ENCODE measurements at places on chromosomes 4 and X.

DNA sequence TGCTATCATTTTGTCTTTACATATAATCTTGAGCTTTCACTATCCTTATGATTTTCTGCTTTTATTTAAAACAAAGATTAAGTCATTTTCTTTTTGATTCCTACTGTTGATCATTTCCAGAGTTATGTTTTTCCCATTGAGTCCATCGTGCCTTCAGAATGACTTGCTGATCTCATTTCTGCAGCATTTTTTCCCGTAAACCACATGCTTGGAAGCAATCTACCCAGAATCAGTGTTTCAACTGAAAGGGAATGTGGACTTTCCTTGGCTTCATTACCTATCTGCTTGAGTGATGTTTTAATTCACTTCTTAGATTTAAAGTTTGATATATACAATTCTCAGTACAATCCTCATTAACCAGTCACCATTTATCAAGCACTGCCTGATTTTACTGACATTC lies 192.4 kb upstream of the FSTL5 start:
- no peak for DNase-seq

- no peak for DNase-seq
Measured at GRCh38 chrX:154850957-154851611, 16.6 kb upstream of the SMIM9 start.

GRCh38 chr4:141761926-141762325 lies 125.5 kb downstream of the IL15 start:
- DNase-seq: no peak

DNA sequence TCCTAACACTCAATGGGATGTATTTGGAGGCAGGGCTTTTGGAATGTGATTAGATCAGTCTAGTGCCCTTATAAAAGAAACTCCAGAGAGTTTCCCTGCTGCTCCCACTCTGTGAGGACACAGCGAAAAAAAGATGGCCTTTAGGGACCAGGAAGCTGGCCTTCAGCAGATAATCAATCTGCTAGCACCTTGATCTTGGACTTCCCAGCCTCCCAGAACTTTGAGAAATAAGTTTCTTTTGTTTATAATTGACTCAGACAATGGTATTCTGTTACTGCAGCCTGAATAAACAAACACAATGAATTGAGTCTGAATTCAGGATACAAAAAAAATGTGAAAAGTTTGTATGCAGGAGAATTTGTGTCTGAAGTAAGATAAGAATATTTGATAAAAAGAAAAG lies 842.1 kb downstream of the FSTL5 start:
- no peak for DNase-seq

- no peak for DNase-seq
Measured at GRCh38 chr4:85527815-85528214, 52.9 kb downstream of the ARHGAP24 start.

DNA sequence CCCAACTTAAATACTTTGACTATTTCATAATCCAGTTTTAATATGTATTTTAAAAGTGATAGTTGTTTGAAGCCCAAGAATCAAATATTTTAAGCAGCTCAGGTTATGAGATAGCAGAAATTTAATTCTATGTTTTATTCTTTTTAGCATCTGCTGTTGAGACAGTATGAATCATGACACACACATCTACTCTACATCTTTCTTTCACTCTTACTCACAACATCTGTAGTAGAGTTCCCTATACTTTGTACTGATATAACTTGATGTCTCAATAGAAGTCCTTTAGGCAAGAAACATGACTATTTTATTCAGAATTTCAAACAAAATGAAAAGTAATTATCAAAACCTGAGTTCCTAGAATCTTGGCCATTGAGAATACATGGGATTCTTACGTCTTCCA lies 187.9 kb upstream of the GNPDA2 start:
- no peak for DNase-seq

DNA sequence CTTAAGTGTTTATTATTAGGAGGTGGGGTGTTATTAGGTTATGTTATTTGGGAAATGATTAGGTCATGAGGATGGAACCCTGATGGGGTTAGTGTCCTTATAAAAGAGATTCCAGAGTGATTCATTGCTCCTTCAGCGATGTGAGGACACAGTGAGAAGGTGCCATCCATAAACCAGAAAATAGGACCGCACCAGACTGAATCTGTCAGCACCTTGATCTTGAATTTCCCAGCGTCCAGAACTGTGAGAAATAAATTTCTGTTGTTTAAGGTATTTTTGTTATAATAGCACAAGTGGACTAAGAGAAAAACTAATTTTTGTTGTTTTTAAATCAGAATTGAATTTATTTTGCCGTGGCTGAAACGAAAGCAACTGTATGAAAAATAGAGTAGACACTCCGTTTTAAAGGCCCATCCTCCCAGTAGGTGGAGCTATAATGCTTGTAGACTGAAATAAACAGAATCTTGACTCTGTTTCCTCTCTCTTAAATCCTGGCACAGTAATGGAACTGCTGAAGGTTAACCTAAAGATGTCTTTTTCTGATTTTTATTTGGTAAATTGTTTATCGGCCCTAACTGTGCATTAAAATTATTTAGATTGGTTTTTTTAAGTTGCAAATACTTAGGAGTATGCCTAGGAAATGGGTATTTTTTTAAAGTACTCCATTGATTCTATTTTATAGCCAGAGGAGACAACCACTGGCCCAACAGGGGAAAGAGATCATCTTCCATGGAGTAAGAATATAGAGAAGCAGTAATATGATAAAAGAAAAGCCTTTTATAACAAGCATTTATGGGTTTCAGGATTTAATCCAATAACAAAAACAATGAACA lies 133.2 kb upstream of the ADAMTS3 start:
- DNase-seq: no peak

GRCh38 chrX:10119399-10119990 lies 37.3 kb upstream of the CLCN4 start:
- DNase-seq: peak; percentile 52

DNA sequence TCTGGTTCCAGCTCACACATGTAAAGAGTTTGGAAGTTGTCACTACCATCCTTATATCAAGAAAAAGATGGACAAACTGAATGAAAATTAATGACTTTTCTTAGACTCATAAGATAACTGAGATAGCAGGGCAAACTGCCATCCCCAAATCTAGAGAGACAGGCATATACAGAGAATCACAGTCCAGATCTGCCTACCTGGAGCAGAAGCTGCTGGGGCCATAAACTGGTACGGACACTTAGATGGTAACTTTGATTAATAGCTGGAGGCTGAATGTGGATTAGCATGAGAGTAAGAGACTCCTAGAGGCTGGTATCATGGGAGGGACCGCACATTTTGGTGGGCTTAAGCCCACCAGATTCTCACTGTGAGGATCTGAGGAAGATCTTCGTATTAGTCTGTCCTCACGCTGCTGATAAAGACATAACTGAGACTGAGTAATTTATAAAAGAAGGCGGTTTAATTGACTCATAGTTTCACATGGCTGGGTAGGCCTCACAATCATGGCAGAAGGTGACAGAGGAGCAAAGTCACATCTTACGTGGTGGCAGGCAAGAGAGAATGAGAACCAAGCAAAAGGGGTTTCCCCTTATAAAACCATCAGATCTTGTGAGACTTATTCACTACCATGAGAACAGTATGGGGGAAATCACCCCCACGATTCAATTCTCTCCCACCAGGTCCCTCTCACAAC lies 10.8 kb upstream of the POLA1 start:
- DNase-seq: no peak

DNA sequence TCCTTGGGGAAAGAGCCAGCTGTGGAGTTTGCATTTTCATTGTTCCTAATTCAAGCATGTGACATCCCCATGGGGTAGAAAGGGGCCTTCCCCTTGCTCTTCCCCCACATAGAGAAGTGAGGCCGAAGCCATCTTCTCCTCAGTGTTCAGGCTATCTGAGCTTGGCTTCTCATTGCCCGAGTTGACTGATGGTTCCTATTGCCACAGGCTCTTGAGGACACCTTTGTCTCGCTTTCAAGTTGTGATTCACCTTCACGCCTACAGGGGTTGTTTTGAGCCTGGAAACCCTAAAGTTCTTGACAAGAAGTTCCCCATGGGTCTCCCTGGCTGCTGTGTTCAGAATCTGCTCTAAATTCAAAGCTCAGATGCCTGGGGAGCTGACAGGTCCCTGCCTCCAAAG lies 25.0 kb downstream of the CCNQ start:
- no peak for DNase-seq

DNA sequence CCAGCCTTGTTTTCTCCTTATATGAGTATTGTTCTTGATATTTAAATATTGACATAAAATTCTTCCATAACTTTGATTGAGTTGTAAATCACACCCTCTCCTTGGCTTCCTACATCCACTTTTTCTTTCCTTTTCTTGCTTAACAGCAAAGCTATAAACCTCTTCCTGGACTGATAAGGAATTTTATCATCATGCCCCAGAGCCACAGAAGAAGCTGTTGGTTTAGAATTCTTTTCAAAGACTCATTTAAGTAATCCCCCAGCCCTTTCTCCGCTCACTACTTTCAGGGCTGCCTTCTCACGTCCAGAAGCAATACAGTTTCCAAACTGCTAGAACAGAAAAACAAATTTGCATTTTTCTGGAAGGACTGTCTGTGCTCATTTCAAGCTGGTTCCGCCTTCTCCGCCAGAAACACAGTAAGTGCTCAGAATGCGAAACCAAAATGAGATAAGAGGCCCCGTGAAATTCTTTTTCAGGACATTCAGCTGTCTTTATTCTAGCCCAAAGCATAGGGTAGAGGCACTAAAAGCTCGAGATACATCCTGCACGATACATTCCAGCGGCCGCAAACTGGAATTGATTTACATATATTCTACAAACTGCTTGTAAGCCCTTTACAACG lies 849 bp downstream of the MID1 start:
- no peak for DNase-seq

DNA sequence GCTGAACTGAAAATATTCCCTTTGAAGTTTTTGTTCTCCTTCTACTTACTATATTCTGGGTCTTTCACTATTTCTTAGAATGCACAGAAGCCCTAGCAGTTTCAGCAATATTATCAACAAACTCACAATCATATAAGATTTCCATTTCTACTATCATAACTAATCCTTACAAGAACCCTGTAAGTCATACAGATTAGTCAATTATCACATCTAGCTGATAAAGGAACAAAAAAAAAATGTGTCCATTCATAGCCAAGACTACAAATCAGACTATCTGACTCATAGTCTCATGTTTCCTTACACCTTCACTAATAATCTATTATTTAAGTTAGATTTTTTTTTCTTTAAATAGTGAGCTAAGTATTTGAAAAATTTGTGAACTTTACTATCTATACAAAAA lies 72.5 kb downstream of the LRBA start:
- DNase-seq: no peak

DNA sequence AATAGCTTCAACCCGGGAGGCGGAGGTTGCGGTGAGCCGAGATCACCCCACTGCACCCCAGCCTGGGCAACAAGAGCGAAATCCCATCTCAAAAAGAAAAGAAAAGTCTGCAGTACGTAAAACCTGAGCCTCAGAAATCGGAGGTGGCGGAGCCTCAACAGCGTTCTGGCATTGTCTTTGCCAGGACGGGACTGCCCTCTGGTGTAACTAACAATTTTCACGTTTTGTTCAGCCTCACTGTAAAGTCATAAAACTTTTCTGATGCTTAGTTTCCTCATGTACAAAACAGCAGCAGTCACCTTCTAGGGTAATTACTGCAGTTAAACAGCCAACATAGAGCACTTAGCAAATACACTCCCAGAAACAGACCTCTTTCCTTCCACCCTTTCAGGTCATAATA lies 121.7 kb downstream of the RBM47 start:
- DNase-seq: no peak

DNA sequence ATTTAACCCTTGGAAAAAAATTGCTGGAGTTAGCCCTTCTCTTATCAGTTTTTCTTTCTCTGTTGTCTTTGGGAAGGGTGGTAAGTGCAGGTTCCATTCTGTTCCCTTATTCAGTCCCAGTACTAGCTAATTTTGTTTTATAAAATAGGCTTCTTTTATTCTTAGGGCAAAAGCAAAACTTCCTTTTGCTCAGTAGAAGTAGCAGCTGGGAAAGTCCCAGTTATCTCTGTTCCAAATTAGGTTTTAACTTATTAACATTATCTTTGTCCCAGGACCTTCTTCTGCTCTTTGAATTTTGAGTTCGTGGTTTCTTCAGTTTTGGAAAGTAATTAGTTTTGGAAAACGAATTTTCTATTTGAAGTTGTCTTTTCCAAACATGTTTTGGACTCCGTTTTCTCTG lies 61.1 kb downstream of the BANK1 start:
- no peak for DNase-seq

GRCh38 chr4:121690001-121690400 lies 6.8 kb downstream of the ANXA5 start:
- no peak for DNase-seq

DNA sequence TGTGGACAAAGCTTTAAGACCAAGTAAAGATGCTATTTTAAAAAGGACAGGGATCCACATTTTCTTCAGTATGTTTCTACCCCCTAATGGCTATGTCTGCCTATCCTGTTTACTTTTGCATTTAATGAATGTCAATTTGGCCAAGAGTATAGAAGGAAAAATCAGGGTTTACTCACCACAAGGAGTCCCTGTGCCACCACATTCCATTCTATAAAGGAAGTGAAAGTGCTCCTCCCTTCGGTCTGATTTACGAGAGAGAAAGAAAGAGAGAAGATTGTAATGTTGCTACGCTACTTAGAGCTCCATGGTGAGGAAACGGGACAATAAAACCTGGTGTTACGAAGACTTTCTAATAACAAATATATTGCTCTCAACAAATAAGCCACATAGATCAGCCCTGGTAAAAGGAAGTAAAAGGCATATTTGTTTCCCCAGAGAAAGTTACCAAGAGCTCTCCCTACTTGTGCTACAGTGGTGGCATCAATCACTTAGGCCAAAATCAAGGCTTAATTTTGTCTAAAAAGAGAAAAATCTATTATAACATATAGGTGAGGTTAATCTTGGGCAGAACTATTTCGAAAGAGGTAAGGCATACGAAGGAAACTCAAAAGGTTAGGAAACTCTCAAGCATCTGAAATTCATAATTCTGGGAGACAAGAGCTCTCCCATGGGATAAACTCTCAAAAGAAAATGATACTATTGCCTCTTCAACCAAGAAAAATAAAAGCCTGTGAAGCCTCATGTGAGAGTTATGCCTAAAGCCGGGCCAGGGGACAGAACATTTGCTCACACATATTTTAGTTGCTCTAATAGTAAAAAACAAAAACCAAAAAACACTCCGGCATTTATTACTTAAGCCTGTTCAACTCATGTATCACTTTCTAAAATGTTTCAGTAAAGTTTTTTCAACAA lies 29.5 kb downstream of the TAPT1 start:
- DNase-seq: no peak

- no peak for DNase-seq
Measured at GRCh38 chr4:89595125-89595789, 241.7 kb downstream of the SNCA start.

- DNase-seq: peak; percentile 67
Measured at GRCh38 chrX:136768469-136769084, 12.2 kb downstream of the ARHGEF6 start.

DNA sequence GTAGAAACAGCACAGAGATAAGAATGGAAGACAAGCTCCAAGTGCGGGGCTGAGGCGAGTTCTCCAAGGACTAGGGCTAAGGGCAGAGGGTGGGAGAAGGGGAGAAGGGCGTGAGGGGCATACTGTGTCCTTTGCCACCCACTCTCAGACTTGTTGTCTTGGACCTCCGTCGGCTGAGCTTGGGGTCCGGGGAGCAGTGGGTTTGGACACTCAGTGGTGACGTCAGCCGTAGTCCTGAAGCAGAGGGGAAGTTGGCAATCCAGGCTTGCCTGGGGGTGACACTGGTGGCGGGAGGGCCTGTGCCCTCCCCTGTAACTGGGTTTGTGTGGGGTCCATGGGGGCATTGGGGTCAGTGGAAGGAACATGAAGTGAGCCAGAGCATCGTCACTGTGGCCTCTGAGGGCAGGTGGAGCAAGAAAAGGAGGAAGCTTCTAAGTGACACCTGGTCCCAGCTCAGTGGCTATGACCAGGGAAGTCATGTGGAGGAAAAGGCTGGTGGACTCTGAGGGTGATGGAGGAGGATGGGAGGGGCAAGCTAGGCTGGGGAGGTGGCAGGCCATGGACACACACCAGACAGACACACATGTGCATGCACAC lies 17.6 kb downstream of the CD99 start:
- DNase-seq: no peak

Data from gastrocnemius medialis (tissue), 4 donors.